Mesothelial cell of epicardium (in vitro differentiated cells): ENCODE measurements at places on chromosomes 4 and X.
A peak's percentile ranks its signal among the peaks of the same experiment; 100 is the strongest.

DNA sequence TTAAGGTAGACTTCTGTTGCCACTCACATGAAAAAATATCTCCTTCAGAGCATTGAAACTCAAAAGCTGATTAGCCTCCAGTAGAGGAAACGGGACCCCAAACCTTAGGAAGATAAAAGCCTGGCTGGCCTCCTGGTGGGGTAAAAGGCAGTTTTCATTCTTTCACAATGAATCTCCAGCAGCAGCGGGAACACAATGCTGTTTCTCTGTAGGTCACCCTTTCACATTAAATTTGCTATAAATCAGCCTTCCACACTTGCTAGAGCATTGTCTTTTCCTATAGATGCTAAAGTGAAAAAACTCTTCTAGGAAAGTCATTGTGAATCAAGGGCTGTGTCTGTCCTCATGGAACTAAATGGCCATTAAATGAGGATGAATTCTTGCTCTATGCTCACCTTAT lies 207.3 kb upstream of the MAGEB2 start:
- no peak for DNase-seq

GRCh38 chrX:132877954-132878536 lies 80.4 kb downstream of the HS6ST2 start:
- DNase-seq: no peak

DNA sequence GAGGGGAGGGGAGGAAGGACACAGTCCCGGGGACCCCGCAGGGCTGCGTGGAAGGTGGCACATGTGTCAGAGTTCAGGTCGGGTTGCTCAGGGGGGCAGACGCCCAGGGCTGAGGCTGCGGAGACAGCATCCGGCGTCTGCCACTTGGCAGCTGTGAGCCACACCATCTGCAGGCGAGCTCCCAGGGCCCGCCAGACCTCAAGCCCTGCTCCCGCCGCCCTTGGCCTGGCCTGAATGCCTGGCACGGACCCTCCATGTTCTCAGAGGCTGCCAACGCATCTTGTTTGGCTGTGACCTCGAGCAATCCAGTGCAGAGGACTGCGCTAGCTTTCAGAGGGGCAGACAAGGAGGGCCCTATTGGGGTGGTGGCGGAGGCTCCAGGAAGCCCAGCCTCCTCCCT lies 5.1 kb downstream of the BGN start:
- no peak for DNase-seq

DNA sequence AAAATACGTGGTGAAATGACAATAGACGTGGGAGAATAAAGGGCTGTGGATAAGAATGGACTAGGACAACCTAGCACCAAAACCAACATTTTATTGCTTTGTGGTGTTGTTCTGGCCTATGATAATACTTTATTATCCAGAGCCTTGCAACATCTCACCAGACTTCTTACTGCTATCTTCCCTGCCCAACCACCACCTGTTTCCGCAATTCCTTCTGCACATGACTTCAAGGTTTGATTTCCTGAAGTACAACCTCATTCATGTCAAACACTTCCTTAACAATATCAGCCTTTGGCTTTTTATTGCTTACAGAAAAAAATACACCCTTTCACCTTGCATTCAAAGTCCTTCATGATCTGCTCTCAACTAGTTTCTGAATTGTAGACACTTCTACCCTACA lies 84.8 kb downstream of the RTL3 start:
- DNase-seq: no peak

- DNase-seq: no peak
Observed at GRCh38 chrX:149541521-149542047, 772 bp downstream of the EOLA1 start.

- DNase-seq: no peak
Observed at GRCh38 chr4:52903273-52903672, 41.2 kb downstream of the RASL11B start.

- DNase-seq: no peak
Observed at GRCh38 chr4:102527695-102528283, 26.6 kb downstream of the NFKB1 start.

DNA sequence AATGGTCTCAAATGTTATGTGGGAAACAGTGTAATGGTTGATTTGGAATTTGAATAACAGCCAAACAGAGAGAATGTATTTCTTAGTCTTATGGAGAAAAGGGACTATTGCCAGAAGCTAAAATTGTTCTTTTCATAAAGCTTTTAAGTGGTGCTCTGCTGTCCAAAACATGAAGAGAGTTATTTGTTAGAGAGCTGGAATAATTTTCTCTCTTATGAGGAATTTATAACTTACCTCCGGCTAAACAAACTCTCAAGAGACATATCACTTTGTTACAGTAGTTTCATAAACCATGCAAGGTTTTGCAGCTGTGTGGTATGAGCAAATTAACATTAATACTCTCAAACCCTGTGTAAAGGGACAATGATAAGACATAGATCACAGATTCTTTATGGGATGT lies 28.6 kb downstream of the SULT1B1 start:
- DNase-seq: no peak

- no peak for DNase-seq
Observed at GRCh38 chrX:69759921-69760625, 144.2 kb downstream of the EDA start.

DNA sequence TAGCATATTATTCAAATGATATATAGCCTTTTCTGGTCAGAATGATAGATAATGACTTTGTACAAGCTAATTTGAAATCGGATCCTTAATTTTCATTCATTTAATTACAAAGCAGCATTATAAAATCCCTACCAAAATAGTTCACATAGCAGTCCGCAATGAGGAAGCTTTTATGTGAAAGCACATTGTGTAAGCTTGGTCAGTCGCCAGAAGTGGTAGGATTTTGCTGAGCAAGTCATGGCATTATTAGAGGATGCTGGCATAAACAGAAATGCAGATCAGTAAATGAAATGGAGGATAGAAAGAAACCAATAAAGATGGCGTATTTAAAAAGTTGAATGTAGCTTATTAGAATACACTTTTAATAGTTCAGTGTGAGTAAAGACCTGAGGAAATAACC lies 93.2 kb upstream of the DIAPH2 start:
- DNase-seq: no peak

GRCh38 chr4:169756971-169757574 lies 671 bp downstream of the HPF1 start:
- DNase-seq: no peak

- DNase-seq: no peak
Observed at GRCh38 chr4:57926311-57926710, 816.1 kb upstream of the IGFBP7 start.

DNA sequence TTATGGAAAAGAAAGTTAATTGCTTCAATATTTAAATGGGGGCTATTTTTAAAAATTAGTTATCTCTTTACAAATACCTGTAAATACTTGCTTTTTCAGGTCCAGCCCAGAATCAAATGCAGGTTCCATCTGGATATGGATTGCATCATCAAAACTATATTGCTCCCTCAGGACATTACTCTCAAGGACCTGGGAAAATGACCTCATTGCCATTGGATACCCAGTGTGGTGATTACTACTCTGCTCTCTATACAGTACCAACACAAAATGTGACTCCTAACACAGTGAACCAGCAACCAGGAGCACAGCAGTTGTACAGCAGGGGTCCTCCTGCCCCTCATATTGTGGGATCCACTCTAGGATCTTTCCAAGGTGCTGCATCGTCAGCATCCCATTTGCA lies 29.2 kb downstream of the SEC24B start:
- no peak for DNase-seq

- DNase-seq: no peak
Observed at GRCh38 chr4:6271206-6271605, 1.6 kb downstream of the WFS1 start.

- no peak for DNase-seq
Observed at GRCh38 chr4:71814433-71814832, 30.6 kb upstream of the GC start.

GRCh38 chrX:110920991-110921390 lies 125.4 kb upstream of the CHRDL1 start:
- no peak for DNase-seq

- DNase-seq: no peak
Observed at GRCh38 chr4:92733231-92733630, 429.5 kb downstream of the GRID2 start.

GRCh38 chr4:125266901-125267604 lies 47.7 kb upstream of the FAT4 start:
- no peak for DNase-seq

DNA sequence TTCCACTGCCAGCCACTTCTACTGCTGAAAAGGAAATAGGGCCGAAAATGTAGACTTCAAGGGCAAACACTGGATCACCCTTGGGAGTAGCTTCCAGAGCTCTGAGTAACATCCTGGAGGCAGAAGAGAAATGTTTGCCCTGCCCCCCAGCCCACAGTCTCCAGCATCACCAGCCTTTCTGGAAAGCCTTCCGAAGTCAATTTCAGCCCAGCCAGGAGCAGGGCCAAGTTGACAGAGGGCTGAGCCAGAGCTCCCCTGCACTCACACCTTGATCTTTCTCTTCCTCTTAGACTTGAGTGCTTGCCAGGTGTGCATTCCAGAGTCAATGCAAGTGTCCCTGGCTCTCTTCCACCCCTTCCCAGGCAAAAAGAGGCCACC lies 35.2 kb downstream of the SLC25A5 start:
- no peak for DNase-seq

DNA sequence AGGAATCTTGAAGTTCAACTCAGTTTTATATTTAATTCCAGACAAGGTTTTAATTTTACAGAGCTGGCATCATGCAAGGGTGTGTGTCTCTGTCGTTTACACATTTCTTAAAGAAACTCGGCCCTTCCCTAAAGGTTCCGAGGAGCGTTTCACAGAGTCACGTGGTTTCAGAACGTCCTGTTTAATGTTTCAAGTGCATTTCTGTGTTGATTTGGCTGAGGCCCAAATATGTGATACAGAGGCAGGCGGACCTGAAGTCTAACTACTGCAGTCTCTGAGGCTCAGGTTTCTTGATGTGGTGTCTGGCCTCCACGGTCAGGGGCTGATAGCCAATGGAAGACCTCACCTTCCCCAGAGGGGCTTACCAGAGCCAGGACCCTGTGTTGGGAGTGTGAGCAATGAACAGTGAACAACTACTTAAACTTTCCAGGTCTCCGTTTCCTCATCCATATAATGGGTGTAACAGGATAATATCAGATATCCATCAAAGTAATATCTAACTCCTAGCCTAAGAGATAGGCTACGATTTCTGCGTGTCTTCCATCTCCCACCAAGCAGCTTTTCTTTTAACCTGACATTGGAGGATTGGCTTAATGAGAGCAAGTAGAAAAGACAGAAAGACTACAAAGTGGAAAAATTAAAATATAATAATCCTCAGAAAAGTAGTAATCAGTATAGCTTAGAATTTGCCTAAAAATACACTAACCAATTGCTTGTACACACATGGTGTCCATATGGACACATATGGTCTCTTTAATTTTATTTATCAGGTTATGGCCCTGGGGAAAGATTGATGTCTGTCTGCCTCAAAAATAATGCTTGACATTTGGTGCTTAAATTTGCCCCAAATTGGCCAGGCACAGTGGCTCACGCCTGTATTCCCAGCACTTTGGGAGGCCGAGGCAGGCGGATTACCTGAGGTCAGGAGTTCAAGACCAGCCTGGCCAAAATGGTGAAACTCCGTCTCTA lies 50.0 kb upstream of the TRIM2 start:
- DNase-seq: no peak

DNA sequence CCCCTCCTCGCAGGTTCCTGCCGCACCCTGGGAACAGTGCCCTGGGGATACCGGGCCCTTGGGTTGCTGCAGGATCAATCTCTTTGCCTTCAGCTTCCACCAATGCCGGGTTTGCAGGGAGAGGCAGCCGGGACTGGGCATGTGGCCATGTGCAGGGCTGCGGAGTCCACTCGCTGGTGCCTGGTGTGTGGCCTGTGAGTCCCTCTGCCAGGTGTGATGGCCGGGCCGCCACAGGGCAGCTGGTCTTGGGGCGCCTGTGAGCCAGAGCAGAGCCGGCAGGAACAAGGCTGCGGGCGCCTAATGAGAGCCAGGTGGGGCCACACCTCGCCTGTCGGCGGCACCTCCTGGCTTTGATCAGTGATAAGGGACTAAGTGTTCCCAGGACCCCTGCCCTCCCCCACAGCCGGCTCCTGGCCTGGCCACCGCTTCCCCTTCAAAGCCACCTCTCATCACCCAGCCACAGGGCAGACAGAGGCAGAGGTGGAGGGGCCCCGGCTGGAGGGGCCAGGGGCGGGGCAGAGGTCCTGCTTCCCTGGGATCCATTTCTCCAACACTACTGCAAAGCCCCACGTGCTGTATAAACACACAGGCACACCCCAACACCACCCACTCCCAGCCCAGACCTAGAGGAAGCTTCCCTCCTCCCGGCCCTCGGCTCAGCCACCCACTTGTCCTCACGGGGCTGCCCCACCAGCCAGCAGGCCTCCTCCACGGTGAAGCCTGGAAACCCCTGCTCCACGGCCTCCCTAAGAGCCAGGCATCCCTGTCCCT lies 132.7 kb downstream of the CPZ start:
- peak; percentile 18 for DNase-seq

GRCh38 chrX:130878350-130879341 lies 24.4 kb downstream of the ENOX2 start:
- no peak for DNase-seq

GRCh38 chr4:531076-531475 lies 32.1 kb downstream of the PIGG start:
- no peak for DNase-seq

- DNase-seq: no peak
Observed at GRCh38 chrX:107599450-107599861, 28.9 kb upstream of the PRPS1 start.

DNA sequence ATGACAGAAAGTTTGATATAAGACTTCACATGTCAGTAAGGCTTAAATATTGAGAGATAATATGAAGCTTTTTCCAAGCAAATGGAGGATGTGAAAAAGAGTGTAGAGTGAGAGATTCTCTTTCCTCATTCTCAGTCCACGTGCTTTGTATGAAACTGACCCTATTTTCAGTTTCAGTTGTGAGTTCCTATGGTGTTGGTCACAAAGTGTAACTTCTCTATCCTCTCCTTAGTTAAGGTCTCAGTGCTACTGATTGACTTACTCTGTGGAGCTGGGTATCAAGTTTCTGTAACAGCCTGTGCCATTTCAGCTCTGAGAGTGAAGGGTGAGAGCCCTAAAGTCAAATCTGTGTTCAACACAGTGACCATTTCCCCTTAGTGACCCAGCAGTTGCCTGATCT lies 277.2 kb downstream of the EPHA5 start:
- no peak for DNase-seq

DNA sequence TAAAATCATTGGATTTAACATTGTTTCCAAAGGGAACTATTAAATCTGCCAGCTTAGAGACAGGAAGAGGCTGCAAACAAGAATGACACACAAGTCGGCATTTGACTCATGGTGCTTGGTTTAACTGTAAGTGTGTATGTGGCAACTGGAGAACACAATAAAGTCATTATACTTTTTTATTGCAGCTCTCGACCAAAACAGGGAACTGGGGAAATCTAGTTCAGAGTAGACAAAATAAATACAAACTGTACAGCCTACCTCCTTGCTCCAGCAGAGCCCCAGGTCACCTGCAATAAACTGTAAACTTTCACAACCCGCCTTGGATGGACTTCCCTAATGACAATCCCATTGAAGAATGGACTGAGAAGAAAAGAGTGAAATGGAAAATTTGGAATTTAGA lies 24.0 kb downstream of the NPY5R start:
- no peak for DNase-seq

DNA sequence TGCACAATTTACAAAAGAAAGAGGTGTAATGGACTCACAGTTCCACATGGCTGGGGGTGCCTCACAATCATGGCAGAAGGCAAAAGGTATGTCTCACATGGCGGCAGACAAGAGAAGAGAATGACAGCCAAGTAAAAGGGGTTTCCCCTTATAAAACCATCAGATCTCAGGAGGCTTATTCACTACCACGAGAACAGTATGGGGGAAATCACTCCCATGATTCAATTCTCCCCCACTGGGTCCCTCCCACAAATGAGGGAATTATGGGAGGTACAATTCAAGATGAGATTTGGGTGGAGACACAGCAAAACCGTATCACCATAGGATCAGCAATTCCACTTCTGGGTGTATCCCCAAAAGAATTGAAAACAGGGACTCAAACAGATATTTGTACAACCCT lies 97.5 kb upstream of the STX18 start:
- DNase-seq: no peak
